ENCODE measurements at places on chromosomes 2 and 18.

DNA sequence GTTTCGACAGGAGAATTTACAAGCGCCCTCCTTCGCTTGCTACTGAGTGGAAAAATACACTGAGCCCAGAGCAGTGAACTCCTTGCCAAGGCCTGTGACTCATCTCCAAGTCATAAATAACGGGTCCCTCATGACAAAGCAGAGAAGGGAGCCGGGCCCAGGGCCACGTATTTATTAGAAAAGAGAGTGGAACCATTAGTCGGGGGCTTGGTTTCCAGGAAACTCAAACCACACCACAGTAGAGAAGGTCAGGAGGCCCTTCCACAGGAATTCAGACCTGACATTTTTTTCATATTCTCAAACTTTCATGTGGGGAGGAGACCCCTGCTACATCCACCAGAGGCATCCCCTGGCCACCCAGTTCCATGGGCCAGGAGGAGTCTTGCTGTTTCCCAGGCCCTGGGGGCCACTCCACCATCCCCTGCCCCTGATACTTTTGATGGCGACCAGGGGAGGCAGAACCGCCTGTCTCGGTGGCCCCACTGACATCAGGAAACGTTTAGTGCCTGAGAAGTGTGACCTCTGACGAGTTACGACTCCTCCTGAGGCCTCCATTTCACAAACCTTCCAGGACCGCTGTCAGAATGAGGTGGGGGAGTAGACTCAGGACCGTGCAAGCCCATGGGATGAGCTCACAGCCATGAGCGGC, 289.7 kb downstream of the DYSF start:
- no peak for DNase-seq

DNA sequence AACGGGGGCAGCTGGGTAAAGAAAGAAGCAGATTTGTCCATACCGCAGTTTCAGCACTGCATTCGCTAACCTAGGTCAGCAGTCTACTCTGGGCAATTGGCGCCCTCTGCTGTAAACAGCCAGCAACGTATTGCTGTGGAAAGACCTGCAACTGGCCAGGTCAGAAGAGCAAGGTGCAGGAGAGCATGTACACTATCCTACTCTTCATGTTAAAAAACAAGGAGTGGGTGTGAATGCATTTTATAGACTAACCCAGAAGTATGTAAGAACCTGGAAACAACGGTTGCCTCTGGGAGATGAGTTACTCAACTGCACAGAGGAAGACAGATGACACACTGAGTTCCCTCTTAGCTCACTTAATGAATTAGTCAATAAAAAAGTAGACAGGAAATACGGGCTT, 6.2 kb downstream of the MRPS5 start:
- DNase-seq, result peak; percentile 77

DNA sequence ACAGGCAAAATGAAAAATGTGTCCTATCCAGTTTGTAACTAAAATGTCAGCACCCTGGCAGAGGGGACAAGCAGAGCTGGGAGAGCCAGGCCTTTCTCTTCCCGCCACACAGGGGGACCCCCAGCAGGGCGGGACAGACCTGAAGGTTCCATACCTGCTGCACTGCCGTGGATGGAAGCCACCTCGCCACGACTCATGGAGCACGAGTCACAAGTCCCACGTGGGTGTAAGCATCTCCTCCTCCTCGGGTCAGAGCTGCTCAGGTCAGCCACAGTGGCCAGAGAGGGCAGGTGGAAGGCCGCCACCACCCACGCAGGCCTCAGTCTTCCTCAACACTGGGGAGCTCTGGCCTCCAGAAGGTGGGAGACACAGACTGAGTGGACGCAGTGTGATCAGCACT, 21.0 kb downstream of the C1QL2 start:
- no peak for DNase-seq

- DNase-seq, result no peak
Observed at GRCh38 chr2:16031848-16032159, 91.5 kb downstream of the MYCN start.

GRCh38 chr18:3652380-3653262, 202.6 kb downstream of the TGIF1 start:
- peak; percentile 68 for DNase-seq

DNA sequence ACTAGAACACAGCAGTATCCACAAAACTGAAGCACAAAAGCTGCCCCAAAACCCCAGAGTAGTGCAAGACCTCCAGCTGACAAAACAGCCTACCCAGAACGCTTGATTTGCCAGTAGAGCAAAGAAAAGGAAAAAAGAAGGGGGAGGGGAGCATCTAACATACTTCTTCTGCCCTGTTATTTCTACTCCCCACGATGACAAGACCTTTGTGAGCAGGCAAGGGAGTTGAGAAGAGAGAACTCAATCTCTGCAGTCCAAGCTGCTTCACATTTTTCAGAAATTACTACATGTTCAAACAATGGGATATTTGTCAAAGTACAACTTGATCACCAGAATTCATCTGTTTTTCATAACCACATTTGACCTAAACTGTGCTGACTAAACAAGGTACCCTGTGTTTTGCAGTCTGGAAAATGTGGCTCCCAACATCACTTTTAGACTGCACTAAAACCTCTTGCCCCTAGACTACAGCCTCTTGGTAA, 286.7 kb downstream of the EXOC6B start:
- DNase-seq, result no peak

GRCh38 chr2:10599089-10599488, 90.7 kb downstream of the NOL10 start:
- no peak for DNase-seq

DNA sequence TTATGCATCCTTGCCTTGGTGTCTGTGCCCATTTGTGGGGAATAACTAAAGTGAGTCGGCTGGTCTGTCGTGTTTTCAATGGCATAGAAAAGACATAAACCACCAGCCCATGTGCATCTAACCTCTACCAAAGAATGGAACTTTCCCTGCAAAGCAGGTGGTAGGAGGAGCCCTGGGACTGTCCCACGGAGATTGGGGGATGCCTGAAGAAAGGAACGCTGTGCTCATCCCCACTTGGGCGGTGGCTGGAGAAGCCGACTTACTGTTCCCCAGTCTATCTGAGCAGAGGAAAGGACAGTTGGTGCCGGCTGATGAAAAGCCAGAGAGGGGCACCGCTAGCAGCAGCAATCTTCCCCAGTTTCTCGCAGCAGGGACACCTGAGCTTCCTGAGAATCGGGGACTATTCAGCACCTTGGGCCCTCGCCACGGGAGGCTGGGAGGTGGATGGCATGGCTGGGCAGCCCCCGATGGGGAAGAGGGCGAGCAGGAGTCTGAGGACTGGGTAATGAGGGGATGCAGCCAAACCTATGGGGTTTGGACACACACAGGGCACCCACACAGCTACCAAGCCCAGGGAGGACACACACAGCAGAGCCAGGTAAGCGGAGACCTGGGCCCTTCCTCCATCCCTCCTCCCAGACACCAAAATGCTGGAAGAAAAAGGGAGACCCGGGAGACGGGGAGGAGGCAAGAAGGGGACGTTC, 53.7 kb upstream of the AGAP1 start:
- DNase-seq, result no peak

- no peak for DNase-seq
Observed at GRCh38 chr2:162768656-162769055, 69.9 kb downstream of the KCNH7 start.

DNA sequence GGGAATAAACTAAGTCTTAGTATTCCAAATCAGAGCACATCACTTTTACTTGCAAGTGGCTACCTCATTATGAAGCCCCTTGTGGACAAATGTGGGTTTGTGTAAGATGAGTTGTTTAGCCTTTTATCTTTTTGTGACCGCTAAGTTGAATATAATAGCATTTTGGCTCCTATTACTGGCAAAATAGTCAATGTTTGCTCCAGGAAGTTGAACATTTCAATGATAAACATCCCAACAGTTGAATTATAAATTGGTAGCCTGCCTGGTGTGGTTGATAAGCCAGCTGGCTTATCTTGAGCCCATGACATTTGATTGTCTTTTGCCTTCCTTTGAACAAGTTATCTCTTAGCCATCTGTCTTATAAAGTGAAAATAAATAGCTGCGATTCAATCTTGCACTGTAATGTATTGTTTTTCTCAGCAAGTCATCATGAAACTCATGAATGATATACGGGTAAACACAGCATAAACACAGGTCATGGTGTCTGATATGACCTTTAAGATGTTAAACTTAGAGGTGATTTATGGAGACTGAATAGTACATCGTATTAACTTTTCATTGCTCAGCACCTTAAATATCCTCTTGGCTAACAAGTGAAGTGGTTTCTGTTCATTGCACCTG, 338.4 kb downstream of the SOCS6 start:
- no peak for DNase-seq

- no peak for DNase-seq
Observed at GRCh38 chr2:29000481-29000880, 19.4 kb downstream of the TOGARAM2 start.

- peak; percentile 63 for DNase-seq
Observed at GRCh38 chr2:215920244-215921100, 92.9 kb downstream of the MREG start.

DNA sequence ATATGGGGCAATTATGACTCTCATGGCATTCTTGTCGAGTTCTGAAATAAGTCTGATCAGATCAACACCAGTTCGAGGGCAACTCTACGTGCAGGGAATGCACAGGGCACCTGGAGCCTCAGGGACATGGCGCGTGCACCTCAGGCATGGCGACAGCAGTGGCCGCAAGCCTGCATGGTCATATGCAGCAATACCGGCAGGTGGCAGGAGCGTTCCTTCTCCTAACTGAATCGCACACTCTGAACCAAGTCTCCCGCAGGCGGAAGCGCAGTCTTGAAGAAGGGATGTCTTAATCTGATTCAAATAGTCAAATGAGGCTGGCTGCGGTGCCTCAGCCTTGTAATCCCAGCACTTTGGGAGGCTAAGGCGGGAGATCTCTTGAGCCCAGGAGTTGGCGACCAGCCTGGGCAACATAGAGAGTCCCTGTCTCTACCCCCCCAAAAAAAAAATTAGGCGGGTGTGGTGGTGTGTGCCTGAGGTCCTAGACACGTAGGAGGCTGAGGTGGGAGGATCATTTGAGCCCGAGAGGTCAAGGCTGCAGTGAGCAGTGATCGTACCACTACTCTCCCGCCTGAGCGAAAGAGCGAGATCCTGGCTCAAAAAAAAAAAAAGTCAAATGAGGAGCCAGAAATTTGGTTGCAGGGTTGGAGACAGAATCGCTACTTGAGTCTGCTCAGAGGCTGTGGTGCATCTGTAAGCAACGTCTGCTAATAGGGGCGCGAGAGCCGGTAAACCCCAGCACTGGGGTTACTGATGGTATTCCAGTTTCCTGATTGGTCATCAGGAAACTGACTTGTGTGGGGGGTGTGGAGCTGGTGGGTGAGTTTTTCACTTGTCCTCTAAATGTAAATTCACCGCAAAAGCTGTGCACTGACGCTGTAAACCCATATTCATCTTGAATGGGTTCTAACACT, 28.8 kb downstream of the FHL2 start:
- peak; percentile 84 for DNase-seq

GRCh38 chr2:54411801-54412354, 44.2 kb upstream of the SPTBN1 start:
- DNase-seq, result no peak

DNA sequence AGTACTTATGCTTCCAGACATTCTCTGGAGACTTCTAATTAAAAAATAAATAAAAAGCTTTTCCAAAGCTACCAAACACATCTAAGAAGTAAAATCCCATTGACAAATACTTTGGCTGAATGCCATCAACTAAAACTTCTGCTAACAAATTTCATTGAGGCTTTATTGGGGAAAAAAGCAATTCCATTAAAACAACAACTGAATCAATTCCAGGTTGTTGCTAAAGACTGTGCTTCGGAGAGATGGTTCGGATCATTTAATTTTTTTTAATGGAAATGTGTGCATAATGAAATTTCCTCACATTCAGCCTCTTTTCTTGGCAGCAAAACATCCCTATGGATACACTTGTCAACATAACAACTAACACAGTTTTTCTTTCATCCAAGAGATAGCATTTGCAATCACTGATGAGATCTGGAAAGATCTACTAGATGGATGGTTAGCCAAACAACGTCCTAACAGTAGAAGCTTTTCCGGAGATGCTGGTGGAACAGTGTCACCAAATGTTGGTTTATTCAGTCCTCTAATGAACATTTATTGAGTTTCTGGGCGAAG, 446.1 kb upstream of the FAM98A start:
- no peak for DNase-seq

DNA sequence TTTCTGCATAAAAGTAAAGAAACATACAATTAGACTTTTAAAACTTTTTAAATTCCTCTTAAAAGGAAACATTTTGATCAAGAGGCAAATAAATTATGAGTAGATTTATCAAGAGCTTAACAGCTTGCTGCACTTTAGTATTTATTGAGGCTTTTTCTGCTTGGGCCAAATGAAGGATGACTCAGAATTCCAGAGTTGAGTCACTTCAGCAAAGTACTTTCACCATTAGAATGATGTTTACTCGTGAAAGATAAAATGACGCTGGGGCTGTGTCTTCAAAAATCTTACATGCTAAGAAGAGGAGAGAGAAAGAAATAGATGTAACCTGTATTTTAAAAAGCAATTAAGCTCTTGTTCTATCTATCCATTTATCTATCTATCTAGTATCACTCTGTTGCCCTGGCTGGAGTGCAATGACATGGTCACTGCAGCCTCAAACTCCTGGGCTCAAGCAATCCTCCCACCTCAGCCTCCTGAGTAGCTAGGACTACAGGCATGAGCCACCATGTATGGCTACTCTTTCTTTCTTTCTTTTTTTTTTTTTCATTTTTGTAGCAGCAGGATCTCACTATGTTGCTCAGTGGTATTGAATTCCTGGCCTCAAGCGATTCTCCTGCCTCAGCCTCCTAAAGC, 75.3 kb upstream of the RIOK3 start:
- DNase-seq, result peak; percentile 37

GRCh38 chr2:46943881-46944798, 28.5 kb upstream of the MCFD2 start:
- peak; percentile 79 for DNase-seq

DNA sequence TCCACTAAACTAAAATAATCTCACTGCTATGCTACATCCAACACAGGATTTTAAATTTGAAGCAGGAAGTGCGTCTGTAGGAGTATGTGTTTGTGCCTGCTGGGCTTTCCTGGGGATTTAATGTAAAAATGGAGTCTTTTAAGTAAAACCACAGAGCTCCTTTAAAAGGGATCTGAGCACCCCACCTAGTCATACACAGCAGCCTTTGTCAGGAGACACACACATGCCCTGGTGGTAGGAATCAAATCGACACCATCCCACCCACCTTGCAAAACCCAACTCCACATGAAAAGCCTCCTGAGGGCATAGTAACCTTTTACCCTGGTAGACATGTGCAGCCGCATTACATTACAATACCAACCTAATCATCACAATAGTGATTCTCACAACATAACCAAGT, 29.1 kb downstream of the UXS1 start:
- no peak for DNase-seq

GRCh38 chr18:79626905-79627749, 52.5 kb upstream of the CTDP1 start:
- no peak for DNase-seq

DNA sequence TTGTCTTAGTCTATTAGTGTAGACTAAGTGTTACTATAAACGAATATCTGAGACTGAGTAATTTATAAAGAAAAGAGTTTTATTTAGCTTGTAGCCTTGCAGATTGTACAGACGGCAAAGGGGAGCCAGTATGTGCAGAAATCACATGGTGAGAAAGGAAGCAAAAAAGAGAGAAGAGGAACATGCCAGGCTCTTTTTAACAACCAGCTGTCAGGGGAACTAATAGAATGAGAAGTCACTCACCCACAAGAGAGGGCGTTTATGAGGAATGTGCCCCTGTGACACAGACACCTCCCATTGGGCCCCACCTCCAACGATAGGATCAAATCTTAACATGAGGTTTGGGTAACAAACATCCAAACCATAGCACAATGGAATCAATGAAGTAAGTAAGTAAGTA, 20.6 kb upstream of the ZNF804A start:
- no peak for DNase-seq
